Testis (tissue), 5 donors: ENCODE measurements at places on chromosomes 11 and 22. TPM values are rescaled to one million over a fixed set of nuclear protein-coding genes. Genes with fewer than 3 reads are reported as not detected.

DNA sequence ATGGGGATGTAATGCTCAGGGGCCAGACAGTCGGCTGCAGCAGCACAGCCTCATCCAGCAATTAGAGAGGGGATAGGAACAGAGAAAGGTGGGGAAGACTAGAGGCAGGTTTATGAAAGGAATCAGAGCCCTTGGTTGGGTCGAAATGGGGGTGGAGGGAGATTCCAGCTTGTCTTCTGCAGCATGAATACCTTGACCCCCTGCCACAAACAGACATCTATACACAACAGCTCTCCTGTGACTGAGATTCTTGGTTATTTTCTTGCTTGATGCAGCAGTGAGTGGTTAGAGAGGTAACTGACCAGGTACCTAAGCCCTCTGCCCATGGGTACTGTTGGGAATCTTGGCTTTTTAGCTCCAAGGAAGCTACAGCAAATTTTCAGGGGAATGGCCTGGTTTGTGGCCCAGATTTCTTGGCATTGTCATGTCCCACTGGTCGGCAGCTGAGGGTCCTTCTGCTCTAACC, at the start of gene TRIM49D1:
Gene TRIM49D1, minus strand, starts transcription at position 51 of the 466 bp plus-strand sequence. CDS start 4,535 bp downstream, outside the sequence.
- no peak within 1 kb of the TSS for H3K4me3 ChIP-seq
- H3K36me3 ChIP-seq, result no peaks in the 10 kb centered on the region
- DNase-seq, result no peak
- H3K4me1 ChIP-seq, result no peaks in the 10 kb centered on the region

GRCh38 chr11:28504555-28505110, 396.4 kb downstream of the METTL15 start:
- H3K27me3 ChIP-seq, result no peaks in the 10 kb centered on the region
- no peak overlapping the region for H3K4me3 ChIP-seq
- DNase-seq, result no peak
- no peak overlapping the region for H3K27ac ChIP-seq
- no peaks in the 10 kb centered on the region for H3K36me3 ChIP-seq

DNA sequence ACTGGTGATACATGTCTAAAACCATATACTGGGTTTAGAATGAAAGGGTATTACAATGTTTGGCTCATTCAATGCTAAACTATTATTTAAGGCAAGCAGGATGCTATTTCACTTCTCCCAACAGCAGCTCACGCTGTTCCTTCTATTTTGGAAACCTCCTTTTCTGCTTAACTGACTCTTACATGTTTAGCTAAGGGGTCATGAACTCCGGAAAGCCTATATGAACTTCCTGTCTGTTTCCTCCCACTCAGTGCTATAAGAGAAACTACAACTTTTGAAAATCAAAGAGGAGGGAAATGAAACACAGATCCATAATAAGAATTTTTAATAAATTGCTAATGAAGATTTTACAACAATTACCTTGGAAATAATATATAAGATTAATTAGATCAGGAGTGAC, 30.9 kb downstream of the SLC36A4 start:
- no peak overlapping the region for H3K4me3 ChIP-seq
- no peaks in the 10 kb centered on the region for H3K27me3 ChIP-seq
- no peak for DNase-seq

- no peaks in the 10 kb centered on the region for H3K27me3 ChIP-seq
- no peak overlapping the region for H3K27ac ChIP-seq
- DNase-seq, result no peak
- no peaks in the 10 kb centered on the region for H3K36me3 ChIP-seq
Observed at GRCh38 chr22:48753381-48753730, 1074.3 kb downstream of the BRD1 start.

BTBD18 gene
- 7.2 TPM for total RNA-seq

GLB1L3 gene
- total RNA-seq, result 21.3 TPM

MMP20 gene
- total RNA-seq, result 3.1 TPM
